ENCODE measurements at places on chromosomes 3 and 15.

- DNase-seq: no peak
Observed at GRCh38 chr3:72632129-72632528, 216.1 kb downstream of the SHQ1 start.

- DNase-seq: no peak
Observed at GRCh38 chr3:133570139-133570936, 3.1 kb upstream of the CDV3 start.

GRCh38 chr3:49352890-49353421, 5.2 kb downstream of the GPX1 start:
- DNase-seq: no peak

DNA sequence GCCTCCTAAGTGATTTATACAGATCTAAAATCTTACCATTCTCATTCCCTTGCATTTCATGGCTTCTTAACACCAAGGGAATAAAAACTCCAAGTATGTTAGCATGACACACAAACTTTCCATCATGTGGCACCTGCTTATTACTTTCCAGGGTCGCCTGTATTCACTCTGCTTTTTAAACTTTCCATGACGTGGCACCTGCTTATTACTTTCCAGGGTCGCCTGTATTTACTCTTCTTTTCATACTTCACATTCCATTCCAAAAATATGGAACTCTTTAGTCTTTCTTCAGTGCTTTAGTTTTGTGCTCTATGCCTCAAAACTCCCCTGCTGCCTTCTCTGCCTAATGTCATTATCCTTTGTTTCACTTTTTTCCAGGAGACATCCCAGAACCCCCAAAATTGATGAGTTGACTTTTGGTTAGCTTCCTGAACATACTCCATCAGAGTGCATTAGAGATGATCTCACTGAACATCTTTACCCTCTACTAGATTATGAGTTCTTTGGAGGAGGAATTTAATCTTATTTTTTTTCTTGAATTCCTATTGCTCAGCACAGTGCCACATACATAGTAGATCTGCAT, 47.0 kb downstream of the CALML4 start:
- no peak for DNase-seq

- no peak for DNase-seq
Observed at GRCh38 chr15:29379647-29380046, 110.0 kb upstream of the NSMCE3 start.

DNA sequence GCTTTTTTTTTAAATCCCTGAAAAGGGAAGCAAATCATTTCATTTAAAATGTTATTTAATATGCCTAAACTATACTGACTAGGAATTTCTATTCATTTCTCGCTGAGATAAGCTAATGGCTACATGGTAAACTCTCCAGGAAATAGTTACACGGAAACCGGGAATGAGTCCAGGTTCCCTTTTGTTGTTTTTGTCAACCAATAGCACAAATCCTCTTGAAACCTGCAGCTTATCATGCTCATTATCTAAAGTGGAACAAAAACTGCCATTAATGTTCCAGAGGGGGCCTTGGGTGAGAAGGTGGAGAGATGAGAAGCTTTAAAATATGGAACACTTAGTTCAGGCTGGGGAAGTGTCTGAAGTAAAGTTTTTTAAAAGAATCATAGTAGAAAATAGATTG, 113.5 kb upstream of the ALCAM start:
- DNase-seq: no peak

- DNase-seq: peak; percentile 63
Observed at GRCh38 chr3:111989061-111989678, 9.6 kb upstream of the TAGLN3 start.

DNA sequence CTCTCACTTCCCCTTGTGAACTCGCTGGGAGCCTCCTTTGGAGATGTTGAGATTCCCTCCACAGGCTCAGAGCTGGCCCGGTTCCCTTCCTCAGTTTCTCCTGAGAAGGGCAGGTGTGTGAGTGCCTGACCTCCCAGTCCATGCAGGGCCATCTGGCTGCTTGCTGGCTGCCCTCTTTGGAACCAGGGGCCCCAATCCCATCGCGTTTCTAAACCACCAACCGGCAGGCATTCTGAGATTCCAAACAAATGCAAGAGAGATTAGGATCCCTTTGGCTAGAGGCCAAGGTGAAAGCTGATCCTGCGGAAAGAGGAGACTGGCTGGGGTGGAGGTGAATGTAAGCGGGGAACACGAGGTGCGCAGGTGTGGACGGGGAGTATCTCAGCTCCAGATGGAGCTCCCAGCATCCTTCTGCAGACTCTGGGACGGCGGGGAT, 2.9 kb upstream of the PRRT3 start:
- no peak for DNase-seq
